ENCODE measurements at places on chromosomes 5 and 9.

- DNase-seq: no peak
Measured at GRCh38 chr9:14654932-14655331, 38.3 kb downstream of the ZDHHC21 start.

DNA sequence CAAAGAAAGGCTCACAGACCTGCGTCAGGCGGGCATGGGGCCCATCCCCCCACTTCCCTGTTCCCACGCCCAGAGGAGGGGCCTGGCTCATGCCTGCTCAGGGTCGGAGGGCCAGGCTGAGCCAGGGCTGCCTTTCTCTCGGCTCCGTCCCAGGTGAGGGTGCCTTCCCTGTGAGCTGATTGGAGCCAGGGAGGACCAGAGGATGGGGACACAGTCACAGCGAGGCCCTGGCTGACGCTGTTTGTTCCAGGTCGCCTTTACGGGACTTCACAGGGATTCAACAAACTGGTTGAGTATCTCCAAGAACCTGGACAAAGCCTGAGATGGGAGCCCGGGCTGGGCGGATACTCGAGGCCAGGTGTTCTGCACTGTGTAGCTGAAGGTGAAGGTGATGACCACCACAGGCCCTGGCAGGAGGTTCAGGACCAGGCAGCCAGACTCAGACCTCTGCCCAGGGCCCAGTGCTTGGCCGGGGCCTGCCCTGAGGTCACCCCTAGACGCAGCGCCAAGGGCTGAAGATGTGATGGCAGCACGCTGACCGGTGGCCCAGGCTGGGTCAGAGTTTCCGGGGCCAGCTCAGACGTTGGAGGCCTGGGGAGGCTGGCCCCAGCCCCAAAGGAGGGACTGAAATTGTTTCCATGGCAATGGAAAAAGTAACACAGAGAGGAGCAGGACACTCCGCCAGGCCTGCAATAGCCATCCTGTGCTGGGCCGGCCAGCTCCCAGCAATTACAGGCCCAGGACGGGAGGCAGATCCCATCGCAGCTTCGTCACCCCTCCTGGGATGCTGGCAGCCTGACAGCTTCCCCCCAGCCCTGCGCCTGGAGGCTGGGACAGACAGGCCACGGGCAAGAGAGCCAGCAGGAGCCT, 65.3 kb upstream of the ADAMTS2 start:
- DNase-seq: no peak

- DNase-seq: no peak
Measured at GRCh38 chr9:76987594-76988200, 31.8 kb upstream of the FOXB2 start.

GRCh38 chr9:12658531-12659209, 34.5 kb upstream of the TYRP1 start:
- DNase-seq: no peak
